ENCODE measurements at places on chromosomes 6 and 20. TPM values are rescaled to one million over a fixed set of nuclear protein-coding genes. Genes with fewer than 3 reads are reported as not detected.

Gene BPHL
- total RNA-seq, result 7.1 TPM

Gene ACTL10
- total RNA-seq, result not detected

Gene GJA10
- total RNA-seq, result not detected

Gene FOXQ1
- not detected for total RNA-seq

Gene LRRN4
- 2.3 TPM for total RNA-seq

Gene DEF6
- total RNA-seq, result 1.9 TPM

Gene KIAA0408
- 2.9 TPM for total RNA-seq

Gene OR2H1
- total RNA-seq, result not detected

Gene HLA-DMB
- not detected for total RNA-seq

Gene ARMH2
- not detected for total RNA-seq

Gene DEFB121
- total RNA-seq, result not detected

Gene ANGPT4
- total RNA-seq, result not detected
